Stimulated activated CD4-positive, alpha-beta T cell treated with anti-CD3 and anti-CD28 coated beads, Interleukin-1b, Interleukin-23, amount 100 ng/mL, for 1 hour (primary cell): ENCODE measurements at places on chromosomes 5 and 9.

DNA sequence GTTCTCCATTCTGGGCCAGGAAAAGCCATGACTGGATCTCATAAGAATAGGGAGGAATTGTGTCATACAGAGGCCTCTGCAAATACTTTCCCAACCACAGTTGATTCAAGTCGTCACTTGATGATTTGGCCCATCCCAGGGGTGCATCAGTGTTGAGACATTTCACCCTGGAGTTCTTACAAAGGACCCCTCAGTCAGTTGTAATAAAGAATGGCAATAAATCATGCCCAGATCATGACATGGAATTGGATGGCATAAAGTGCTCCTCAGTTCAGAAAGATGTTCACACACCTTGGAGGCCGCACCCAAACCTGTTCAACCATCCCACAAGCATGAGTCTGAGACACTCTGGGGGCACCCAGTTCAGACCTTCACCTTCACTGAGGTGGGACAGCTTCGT, 168.1 kb downstream of the NR3C1 start:
- DNase-seq, result no peak

- no peak for DNase-seq
Observed at GRCh38 chr5:11946317-11946716, 42.1 kb upstream of the CTNND2 start.

DNA sequence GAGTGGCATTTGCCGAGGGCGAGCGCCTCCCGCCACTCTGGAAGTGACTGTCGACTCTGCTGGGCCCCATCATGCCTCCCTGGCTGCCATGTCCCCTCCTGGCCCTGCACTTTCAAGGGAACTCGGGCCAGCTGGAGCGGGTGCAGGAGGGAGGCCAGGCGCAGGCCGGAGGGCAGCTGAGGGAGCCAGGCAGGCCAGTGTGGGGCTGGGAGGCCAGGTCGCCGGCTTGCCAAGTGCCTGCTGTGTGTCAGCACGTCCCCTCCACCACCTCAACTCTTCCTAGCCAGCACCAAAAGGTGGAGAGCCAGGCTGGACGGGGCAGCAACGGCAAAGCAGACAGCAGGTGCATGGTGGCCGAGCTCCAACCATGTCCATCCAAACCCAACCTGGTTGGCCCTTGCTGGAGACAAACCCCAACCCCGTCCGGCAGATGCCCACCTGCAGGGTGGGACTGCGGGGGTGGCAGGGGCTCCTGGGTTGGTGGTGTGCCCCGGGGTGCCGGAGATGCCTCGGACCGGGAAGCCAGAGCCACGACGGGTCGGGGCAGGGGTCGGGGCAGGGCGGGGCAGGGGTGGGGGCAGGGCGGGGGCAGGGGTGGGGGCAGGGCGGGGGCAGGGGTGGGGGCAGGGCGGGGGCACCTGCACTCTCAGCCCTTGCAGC, 36.5 kb upstream of the EGFL7 start:
- DNase-seq, result no peak

DNA sequence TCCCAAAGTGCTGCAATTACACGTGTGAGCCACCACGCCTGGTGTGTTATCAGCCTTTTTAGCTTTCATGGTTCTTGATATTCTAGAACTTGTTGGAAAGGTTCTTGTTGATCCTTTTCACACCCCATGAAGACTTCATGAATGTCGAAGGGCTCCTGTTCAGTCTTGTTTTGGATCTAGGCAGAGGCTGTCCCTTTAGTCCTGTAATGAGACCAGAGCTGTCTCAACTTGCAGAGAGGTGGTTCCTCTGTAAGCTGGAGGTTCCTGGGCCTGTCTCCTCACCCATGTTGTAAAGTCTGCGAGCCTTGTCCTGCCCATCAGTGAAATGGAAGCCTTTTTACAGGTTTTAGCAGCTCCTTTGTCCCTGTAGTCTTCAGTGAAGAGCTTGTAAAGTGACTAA, 38.2 kb downstream of the PRRC2B start:
- no peak for DNase-seq

GRCh38 chr5:53288511-53288910, 179.0 kb upstream of the MOCS2 start:
- no peak for DNase-seq

DNA sequence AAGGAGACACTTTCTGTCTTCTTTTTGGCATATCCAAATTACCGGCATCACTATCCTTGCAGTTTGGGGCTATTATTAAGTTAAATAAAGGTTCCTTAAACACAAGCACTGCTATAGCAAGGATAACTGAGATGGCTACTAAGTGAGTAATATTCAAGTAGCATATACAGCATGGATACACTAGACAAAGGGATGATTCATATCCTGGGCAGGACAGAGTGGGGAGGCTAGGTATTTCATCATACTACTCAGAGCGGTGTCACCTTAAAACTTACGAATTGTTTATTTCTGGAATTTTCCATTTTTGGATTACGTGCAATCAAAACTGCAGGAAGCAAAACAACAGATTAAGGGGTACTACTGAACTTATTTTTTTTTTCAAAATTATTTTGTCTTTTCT, 54.1 kb downstream of the FER start:
- DNase-seq, result no peak

DNA sequence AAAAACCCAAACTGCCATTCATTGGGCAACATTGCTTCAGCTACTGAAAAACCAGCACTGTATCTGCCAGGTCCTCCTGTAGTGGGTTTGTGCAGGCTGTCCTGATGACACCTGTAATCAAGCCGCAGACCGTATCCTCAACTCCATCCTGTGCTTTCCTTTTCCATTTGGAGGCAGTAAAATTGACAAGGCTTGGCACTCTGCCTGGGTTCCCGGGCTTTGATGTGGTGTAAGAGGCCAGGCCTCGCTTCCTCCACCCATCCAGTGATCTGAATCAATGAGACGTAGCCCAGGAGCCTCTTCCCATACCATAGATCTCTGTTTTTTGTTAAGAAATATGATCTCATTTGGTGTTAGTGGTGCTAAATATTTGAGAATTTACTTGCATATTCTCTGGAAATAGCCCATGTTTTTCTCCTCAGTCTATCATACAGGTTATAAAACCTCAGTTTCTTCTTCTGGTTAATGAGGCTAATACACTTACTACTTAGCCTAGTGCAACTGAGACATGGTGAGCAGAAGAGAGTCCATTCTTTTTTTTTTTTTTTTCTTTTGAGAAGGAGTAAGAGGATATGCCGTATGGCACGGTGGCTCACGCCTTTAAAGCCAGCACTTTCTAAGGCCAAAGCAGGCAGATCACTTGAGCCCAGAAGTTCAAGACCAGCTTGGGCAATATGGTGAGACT, 34.8 kb downstream of the LSM11 start:
- no peak for DNase-seq
